Activated T-cell treated with anti-CD3 and anti-CD28 coated beads, Interleukin-2, amount 50 U/mL, for 4 hours (primary cell): ENCODE measurements at places on chromosomes 11 and 22. TPM values are rescaled to one million over a fixed set of nuclear protein-coding genes. Genes with fewer than 3 reads are reported as not detected.

APOC3 gene
- total RNA-seq = 2.0 TPM

SLC37A2 gene
- total RNA-seq = 0.13 TPM

FAM168A gene
- 7.2 TPM for total RNA-seq

IMMP1L gene
- total RNA-seq = 26.7 TPM

- DNase-seq = no peak
These were observed 18.8 kb downstream of the APOL4 start for GRCh38 chr22:36182857-36183256.

- DNase-seq = no peak
These were observed 509.1 kb downstream of the OPCML start for GRCh38 chr11:133023232-133023631.

GRCh38 chr11:79367844-79368243 lies 73.0 kb downstream of the TENM4 start:
- DNase-seq = no peak

DNA sequence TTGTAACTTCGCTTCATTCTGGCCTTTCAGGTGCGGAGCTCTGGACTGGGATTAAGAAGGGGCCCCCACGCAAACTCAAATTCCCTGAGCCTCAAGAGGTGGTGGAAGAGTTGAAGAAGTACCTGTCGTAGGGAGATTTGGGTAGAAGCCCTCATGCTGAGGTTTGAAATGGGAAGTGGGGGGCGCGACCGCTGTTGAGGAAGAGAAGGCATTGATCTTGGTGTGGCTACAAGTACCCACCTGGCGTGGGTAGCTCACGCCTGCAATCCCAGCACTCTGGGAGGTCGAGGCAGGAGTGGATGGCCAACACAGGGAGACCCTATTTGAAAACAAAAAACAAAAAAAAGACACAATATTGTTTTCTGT lies 779 bp downstream of the SELENOH start:
- DNase-seq = no peak

GRCh38 chr11:35683728-35684339 lies 21.3 kb downstream of the TRIM44 start:
- DNase-seq = no peak

DNA sequence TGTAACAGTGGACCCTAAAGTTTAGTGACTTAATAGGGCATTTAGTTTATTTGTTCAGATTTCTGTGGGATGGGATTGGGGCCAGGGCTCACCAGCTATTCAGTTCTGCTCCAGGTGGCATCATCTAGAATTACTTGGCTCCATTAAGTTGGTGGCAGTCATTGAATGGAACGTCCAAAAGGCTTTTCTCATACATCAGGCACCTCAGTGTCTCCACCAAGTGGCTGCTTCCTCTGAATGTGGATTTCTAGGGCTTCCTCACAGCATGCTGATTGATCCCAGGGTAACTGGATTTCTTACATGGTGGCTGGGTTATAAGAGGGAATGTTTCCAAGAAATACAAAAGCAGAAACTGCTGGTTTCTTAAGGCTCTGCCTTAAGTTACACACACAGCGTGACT lies 34.7 kb downstream of the USP47 start:
- DNase-seq = no peak

DNA sequence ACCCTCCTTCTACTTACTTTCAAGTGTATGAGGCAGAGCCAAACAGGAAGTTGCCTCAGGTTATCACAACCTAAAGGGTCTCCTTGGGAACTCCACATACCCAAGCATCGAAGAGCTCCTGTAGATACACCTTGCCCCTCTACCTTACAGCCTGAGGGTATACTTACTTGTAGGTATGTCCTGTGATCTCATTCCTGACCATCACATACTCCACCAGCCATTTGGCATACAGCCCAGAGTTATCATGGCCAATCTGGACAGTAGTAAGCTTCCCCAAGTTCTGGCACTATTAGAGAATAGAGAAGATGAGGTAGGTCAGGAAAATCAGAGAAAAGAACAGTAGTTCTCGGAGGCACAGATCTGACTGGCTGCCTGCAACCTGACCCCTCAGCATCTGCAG lies 53.4 kb upstream of the SCUBE2 start:
- DNase-seq = no peak
